Tibial nerve (tissue), 4 donors: ENCODE measurements at places on chromosomes 4 and X.

GRCh38 chrX:135536877-135537276 is 16.4 kb downstream of the INTS6L start:
- H3K4me1 ChIP-seq = no peaks in the 10 kb centered on the region
- H3K4me3 ChIP-seq = no peak overlapping the region
- H3K27me3 ChIP-seq = peaks cover 5% of the 10 kb centered on the region
- no peak for DNase-seq
- no peak overlapping the region for H3K27ac ChIP-seq
- no peaks in the 10 kb centered on the region for H3K36me3 ChIP-seq

DNA sequence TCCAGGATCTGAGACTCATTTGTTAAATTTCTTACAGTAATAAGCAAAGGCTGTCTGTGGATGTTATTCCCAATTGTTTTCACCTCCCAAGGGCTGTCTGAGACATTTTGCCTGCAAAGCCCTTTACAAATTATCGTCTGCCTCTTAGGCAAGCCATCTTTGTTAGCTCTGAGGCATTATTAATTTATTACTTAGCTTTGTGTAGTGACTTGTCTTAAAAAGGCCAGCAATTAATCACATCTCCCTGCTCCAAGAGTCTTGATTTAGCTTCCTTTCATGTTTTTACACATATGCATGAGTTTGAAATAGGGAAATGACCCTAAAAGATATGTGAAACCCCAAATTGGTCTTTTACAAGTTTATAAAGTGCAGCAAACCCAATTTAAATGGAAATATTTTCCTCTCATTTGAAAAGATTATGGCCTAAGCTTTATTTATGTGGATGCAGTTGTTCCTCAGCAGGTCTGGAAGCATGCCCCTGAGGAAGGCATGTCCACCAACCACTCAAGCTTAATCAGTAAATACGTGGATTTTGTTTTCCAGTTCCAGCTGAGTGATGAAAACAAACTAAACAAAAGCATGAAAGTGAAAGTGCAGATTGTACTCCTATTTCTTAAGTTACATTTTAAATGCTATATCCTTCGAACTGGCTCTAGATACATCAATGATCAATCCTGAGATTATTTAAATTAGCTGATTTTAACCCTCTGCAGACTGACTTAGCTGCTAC is 173.6 kb upstream of the LNX1 start:
- no peak overlapping the region for H3K27ac ChIP-seq
- no peaks in the 10 kb centered on the region for H3K36me3 ChIP-seq
- H3K27me3 ChIP-seq = no peaks in the 10 kb centered on the region

DNA sequence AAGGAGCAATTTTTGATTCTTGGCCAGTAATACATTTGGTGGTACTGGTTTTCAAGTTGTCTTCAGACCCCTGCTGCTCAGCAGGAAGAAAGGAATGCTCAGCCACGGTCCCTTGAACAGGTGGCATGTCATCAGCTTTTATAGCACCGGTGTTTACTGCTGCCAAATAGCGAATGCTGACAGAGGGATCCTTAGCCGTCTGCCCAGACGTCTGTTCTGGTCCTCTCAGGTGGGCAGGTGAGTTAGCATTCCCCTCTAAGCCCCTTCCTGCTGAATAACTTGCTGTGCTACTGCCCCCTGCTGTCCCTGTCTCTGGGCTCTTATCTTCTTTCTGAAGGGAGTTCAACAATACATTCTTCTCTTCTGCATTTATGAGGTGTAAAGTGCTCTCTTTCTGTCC is 28.4 kb downstream of the BOD1L1 start:
- peaks cover 8% of the 10 kb centered on the region for H3K36me3 ChIP-seq
- H3K27me3 ChIP-seq = no peaks in the 10 kb centered on the region
- no peak overlapping the region for H3K4me3 ChIP-seq

DNA sequence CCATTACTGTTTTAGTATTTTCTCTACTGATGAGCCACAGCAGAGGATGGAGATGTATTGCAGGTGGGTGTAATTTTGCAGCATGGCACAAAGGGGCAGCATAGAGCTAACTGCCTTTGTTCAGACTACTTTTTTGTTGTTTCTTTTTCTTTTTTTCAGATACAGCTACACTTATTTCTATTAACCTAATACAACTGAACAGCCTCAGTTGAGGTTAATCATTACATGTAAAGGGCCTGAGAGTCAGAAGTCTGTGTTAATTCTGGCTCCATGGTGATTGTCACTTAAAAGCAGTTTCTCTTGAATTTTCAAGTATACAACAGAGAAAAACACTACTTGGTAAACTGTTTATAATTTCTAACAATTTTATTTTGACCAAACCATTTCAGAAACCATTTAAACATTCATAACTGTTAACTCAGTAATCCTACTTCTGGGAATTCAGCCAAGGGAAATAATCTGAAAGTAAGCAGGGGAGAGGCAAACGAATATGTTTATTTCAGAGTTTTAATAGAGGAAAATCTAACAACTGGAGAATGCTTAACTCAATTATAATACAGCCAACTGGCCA is 13.9 kb upstream of the PPEF2 start:
- no peaks in the 10 kb centered on the region for H3K4me1 ChIP-seq
- no peak for DNase-seq
- H3K27me3 ChIP-seq = no peaks in the 10 kb centered on the region
- no peak overlapping the region for H3K4me3 ChIP-seq
- peak overlapping the region; percentile 36 for H3K27ac ChIP-seq

- H3K4me1 ChIP-seq = peaks cover 8% of the 10 kb centered on the region
- no peak overlapping the region for H3K27ac ChIP-seq
- no peaks in the 10 kb centered on the region for H3K36me3 ChIP-seq
- H3K27me3 ChIP-seq = no peaks in the 10 kb centered on the region
- no peak overlapping the region for H3K4me3 ChIP-seq
Measured at GRCh38 chr4:105057370-105058105, 89.1 kb upstream of the TET2 start.

DNA sequence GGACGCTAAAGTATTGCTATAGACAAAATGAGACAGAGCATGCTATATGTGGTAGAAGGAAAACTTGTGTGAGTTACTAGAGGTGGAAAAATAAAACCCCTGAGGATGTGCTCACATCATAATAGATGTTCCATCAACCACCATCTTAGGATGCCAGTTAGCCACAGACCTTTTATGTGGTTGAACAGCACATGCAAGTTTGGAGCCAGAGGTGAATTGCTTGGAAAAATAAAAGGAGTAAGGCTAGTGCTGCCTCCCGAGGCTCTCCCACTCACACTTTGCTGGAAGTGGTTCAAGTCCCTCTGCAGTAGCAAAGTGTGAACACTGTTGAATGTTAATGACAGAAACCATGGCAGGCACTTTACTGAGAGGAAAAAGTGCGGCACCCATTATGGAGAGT is 39.4 kb upstream of the PPARGC1A start:
- no peak overlapping the region for H3K4me3 ChIP-seq
- no peak overlapping the region for H3K27ac ChIP-seq
- no peaks in the 10 kb centered on the region for H3K36me3 ChIP-seq
- no peak for DNase-seq
- H3K27me3 ChIP-seq = no peaks in the 10 kb centered on the region

GRCh38 chr4:155667568-155668511 is 1.2 kb downstream of the GUCY1A1 start:
- no peaks in the 10 kb centered on the region for H3K27me3 ChIP-seq
- H3K4me1 ChIP-seq = peaks cover 17% of the 10 kb centered on the region
- H3K36me3 ChIP-seq = no peaks in the 10 kb centered on the region
- peak overlapping the region; percentile 47 for H3K4me3 ChIP-seq

GRCh38 chrX:97860226-97860625 is 976.5 kb downstream of the RPA4 start:
- DNase-seq = no peak
- H3K27me3 ChIP-seq = no peaks in the 10 kb centered on the region
- no peaks in the 10 kb centered on the region for H3K36me3 ChIP-seq
- no peak overlapping the region for H3K27ac ChIP-seq

GRCh38 chr4:10781805-10782204 is 97.2 kb upstream of the CLNK start:
- H3K36me3 ChIP-seq = no peaks in the 10 kb centered on the region
- H3K27ac ChIP-seq = no peak overlapping the region
- no peak overlapping the region for H3K4me3 ChIP-seq
- no peaks in the 10 kb centered on the region for H3K27me3 ChIP-seq
- no peak for DNase-seq

DNA sequence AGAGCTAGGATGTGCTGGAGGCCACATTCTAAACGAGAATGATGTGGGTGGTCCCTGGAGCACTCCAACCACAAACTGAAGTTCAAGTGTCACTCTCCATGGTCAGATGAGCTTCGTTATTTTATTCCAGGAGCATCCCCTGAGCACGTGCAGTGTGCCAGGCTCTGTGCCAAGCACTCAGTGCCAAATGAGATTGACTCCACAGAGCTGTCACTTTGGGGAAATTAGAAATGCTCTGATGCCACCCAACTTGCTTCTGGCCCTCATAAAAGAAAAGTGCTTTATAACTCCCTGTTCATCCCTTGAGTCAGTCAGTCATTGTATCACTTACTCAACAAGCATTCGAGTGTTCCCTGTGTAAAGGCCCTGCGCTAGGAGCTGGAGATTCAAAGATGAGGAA is 91.2 kb downstream of the RTL5 start:
- H3K36me3 ChIP-seq = no peaks in the 10 kb centered on the region
- H3K27ac ChIP-seq = peak overlapping the region; percentile 22
- no peak for DNase-seq
- no peak overlapping the region for H3K4me3 ChIP-seq
- H3K4me1 ChIP-seq = no peaks in the 10 kb centered on the region
- H3K27me3 ChIP-seq = no peaks in the 10 kb centered on the region

- H3K4me1 ChIP-seq = peaks cover 5% of the 10 kb centered on the region
- H3K36me3 ChIP-seq = no peaks in the 10 kb centered on the region
- no peak overlapping the region for H3K4me3 ChIP-seq
- H3K27me3 ChIP-seq = no peaks in the 10 kb centered on the region
Measured at GRCh38 chr4:17515445-17516407, 761 bp downstream of the CLRN2 start.

- H3K4me1 ChIP-seq = no peaks in the 10 kb centered on the region
- H3K4me3 ChIP-seq = no peak overlapping the region
- DNase-seq = no peak
- no peaks in the 10 kb centered on the region for H3K27me3 ChIP-seq
- H3K36me3 ChIP-seq = no peaks in the 10 kb centered on the region
Measured at GRCh38 chr4:71683309-71683708, 100.6 kb downstream of the GC start.

GRCh38 chrX:108138814-108139702 is 47.5 kb downstream of the ATG4A start:
- no peaks in the 10 kb centered on the region for H3K4me1 ChIP-seq
- no peak overlapping the region for H3K4me3 ChIP-seq
- no peak for DNase-seq
- no peaks in the 10 kb centered on the region for H3K36me3 ChIP-seq

DNA sequence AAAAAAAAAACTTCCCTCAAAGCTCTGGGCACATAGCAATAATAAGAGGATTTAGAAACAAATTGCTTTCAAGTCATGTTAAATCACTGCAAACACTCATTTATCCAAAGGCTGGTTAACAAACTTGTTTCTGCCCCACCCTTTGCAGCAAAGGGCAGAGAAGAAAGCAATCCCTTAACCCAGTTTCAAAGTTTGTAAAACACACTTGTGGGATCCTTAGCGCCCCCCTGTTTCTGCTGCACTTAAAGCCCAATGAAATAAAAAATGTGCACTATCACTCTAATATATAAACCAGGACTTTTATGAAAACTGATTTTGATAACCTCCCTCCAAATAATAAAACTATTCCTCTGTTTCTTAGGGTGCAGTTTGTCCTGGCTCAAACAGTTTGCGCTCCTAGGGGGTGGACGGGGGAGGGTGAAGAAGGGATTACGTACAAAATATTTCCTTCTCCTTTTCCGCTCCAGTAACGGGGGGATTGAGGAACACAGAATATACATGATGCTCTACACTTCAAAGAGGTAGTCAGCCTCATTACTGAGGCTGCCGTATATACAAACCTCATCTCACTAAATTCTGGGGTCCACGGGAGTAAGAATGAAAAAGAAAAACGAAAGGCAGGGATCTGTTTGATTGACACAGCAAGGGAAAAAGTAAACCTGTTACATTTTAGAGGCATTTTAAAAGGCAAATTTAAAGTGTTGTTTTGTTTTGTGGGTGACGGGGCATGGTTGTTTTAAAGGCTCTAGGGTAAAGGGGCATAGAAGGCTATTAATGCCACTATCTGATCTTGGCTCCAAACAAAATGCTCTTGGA is 3.1 kb upstream of the PCDH10 start:
- H3K4me3 ChIP-seq = peak overlapping the region; percentile 45
- peaks cover 29% of the 10 kb centered on the region for H3K27me3 ChIP-seq
- H3K27ac ChIP-seq = peak overlapping the region; percentile 53
- no peak for DNase-seq
- no peaks in the 10 kb centered on the region for H3K36me3 ChIP-seq

DNA sequence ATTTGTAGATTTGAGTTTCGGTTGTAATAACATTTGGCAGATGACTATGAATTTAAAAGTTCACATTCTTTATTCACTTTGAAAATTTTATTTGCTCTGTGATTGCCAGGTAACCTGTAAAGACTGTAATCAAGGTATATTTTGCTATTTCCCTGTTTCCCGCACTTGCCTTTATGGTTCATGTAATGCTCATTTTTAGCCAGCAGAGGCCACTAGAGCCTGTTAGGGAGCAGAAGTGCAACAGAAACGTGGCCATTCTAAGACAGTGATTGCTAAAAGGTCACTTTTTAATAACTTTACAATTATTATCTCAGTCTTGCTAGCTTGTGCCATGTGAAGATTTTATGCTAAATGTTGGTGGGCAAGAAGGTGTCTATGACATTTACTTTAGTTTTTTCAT is 12.4 kb downstream of the YIPF6 start:
- no peaks in the 10 kb centered on the region for H3K36me3 ChIP-seq
- peak; percentile 65 for DNase-seq
- peaks cover 6% of the 10 kb centered on the region for H3K27me3 ChIP-seq
- no peak overlapping the region for H3K27ac ChIP-seq
- no peak overlapping the region for H3K4me3 ChIP-seq

DNA sequence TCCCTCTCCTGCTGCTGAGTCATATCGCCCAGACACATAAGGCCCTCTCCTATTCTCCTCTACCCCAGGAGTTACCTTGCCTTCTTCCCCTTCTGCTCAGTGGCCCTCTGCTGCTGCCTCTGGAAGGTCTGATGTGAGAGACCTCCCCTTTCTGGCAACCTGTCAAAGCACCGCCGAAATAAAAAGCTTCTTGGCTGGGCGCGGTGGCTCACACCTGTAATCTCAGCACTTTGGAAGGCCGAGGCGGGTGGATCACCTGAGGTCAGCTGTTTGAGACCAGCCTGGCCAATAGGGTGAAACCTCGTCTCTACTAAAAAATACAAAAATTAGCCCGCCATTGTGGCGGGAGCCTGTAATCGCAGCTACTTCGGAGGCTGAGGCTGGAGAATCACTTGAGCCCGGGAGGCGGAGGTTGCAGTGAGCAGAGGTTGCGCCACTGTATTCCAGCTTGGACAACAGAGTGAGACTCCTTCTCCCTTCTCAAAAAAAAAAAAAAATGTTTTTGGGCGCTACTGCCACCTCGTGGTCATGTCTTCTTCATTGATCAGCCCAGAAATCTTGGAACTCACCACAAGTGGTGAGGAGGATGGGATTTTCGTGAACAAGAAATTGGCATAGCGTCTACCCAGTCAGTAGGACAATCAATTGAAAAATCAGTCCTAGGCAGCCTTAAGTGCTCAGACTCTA is 8.6 kb upstream of the ZXDA start:
- H3K4me1 ChIP-seq = no peaks in the 10 kb centered on the region
- no peak overlapping the region for H3K4me3 ChIP-seq
- no peaks in the 10 kb centered on the region for H3K36me3 ChIP-seq
- no peak for DNase-seq
- no peaks in the 10 kb centered on the region for H3K27me3 ChIP-seq

GRCh38 chrX:100980608-100981497 is 11.3 kb downstream of the ARL13A start:
- H3K36me3 ChIP-seq = no peaks in the 10 kb centered on the region
- H3K4me1 ChIP-seq = no peaks in the 10 kb centered on the region
- no peak for DNase-seq
- no peak overlapping the region for H3K27ac ChIP-seq
- H3K4me3 ChIP-seq = no peak overlapping the region
